ENCODE measurements at places on chromosomes 4 and X.

DNA sequence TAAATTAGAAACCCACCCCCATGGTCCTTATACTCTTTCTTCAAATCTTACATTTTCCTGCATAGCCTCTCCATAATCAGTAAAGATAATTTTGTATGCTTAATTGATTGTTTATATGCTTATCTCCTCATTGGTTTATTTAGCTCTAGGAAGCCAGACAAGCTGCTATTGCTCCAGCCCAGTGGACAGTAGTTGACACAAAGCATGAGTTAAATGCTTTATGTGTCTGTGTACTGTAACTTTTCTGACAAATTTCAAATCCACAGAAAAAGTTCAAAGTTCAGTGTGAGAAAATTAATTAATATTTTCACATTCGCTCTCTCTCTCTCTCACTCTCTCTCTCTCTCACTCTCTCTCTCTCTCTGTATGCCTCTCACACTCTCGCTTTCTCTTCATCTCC is 181.7 kb downstream of the GABRB1 start:
- DNase-seq = no peak

GRCh38 chr4:98746530-98746929 is 88.1 kb upstream of the TSPAN5 start:
- no peak for DNase-seq

- DNase-seq = no peak
Measured at GRCh38 chr4:20044966-20045365, 206.7 kb upstream of the SLIT2 start.

DNA sequence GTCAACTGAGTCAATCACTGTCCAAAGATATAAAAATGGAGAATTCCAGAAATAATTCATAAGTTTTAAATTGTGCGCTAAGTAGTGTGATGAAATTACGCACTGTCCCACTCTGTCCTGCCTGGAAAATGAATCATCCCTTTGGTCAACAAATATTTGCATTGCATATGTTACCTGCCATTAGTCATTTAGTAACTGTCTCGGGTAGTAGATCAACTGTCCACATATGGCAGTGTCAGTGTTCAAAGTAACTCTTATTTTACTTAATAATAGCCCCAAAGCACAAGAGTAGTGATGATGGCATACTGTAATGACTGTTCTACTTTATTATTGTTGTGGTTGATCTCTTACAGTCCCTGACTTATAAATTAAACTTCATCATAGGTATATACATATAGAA is 3.4 kb downstream of the YTHDC1 start:
- DNase-seq = no peak

Data from femur (tissue), 1 donor.